ENCODE measurements at places on chromosomes 6 and 20.
A peak's percentile ranks its signal among the peaks of the same experiment; 100 is the strongest.

DNA sequence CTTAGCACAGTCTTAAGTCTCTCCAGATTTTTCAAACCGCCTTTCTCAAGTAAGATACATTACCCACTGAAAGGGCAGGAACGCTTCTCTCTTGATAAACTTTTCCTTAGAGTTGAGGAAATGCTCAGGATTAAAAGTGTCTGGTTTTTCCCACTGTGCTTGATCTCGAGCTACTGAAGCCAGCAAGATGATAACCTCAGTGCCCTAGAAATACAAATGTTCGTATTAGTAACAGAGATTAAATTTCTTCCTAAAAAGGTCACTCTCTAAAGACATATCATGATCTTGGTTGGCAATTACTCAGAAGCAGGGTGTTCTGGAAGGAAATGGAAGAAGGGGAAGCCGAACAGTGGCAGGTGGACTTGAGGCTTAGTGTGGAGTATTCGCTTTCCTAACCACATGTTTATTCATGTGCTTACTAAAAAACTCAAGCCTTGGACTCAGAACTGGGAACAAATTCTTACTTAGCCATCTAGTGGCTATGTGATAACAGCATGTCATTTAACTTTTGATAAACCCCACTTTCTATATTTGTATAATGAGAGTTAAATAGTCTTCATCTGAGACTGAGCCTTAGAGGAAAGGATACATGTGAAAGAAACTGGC, 20.1 kb downstream of the C6orf141 start:
- DNase-seq: no peak

GRCh38 chr20:63121749-63122405, 94.1 kb downstream of the YTHDF1 start:
- no peak for DNase-seq

GRCh38 chr6:169406034-169406433, 152.4 kb upstream of the THBS2 start:
- no peak for DNase-seq

DNA sequence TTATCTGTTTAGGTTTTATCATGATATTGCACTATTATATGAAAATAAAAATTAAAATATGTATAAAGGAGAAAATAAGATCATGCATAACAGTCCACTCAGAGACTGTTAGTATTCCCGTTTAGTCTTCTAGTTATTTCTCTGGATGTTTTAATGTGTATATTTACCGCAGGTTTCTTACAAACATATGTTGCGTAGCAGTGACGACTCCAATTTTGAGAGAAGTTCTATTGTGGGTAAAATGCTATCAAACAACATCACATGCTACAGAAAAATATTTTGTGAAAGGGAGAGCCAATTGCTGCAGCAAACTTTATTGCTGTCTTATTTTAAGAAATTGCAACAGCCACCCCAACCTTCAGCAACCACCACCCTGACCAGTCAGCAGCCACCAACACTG, 72.4 kb upstream of the NXT1 start:
- no peak for DNase-seq

DNA sequence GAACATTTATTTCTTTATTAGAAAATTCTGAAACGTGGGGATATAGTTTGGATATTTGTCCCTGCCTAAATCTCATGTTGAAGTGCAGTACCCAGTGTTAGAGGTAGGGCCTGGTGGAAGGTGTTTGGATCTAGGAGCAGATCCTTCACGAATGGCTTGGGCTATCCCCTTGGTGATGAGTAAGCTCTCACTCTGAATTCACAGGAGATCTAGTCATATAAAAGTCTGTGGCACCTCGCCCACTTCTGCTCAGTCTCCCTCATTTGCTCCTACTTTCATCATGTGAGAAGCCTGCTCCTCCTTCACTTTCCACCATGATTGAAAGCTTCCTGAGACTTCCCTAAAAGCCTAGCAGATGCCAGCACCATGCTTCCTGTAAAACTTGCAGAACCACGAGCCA, 96.8 kb upstream of the GJE1 start:
- DNase-seq: no peak

DNA sequence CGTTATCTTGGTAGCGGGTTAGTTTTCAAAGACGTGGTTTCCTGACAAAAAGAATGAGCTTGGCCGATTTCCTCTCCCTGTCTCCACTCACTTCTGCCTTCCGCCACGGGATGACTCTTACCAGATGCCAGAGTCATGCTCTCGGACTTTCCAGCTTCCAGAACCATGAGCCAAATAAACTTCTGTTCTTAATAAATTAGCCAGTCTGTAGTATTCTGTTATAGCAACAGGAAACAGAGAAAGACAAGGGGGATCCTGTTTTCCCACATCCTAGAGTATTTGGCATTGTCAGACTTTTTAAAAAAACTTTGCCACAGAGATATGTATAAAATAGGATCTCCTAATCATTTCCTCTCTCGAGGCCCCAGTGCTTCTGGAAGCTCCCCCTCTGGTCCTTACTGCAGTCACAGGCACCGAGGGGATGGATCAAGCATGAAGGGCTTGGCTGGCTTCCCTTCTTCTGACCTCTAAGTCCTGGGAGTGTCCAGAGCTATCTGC, 84.9 kb upstream of the NAA20 start:
- DNase-seq: peak; percentile 50

DNA sequence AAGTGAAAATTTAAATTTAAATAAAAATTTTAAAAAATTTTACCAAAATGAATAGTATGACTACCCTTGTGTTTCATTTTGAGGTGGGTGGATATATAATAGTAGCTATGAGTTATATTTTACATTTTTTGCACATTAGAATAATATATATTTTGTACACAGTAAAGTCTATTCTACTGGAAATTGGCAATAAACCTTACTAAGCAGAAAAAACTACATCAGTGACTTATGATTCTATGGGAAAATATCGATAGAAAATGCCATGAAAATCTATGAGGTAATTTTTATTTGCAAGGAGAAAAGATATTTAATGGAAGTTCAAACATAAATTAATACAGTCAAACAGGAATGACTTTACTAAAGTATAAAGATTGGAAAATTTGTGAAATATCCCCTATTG, 2.8 kb upstream of the TSPYL4 start:
- no peak for DNase-seq

GRCh38 chr20:44761423-44761822, 15.8 kb downstream of the KCNK15 start:
- no peak for DNase-seq

DNA sequence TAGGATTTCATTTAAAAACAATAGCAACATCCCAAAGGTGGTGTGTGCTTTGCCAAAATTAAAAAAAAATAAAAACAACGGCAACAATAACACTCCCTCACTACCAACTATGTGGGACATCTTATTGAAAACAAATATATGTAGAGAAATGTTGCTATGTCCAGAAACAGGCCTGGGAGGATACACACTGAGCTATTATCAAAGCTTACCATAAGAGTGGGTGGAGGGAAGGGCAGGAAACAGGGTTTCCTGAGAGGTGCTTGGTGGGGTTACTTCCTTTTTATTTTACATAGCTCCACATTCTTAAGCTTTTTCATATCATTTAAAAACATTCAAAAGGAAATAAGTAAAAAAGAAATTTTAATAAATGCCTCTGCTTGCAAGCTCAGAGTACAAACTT, 150.0 kb upstream of the RIPOR2 start:
- no peak for DNase-seq

GRCh38 chr20:55353206-55353605, 652.1 kb downstream of the CBLN4 start:
- no peak for DNase-seq

- DNase-seq: no peak
Observed at GRCh38 chr20:51412951-51413481, 129.5 kb downstream of the NFATC2 start.

DNA sequence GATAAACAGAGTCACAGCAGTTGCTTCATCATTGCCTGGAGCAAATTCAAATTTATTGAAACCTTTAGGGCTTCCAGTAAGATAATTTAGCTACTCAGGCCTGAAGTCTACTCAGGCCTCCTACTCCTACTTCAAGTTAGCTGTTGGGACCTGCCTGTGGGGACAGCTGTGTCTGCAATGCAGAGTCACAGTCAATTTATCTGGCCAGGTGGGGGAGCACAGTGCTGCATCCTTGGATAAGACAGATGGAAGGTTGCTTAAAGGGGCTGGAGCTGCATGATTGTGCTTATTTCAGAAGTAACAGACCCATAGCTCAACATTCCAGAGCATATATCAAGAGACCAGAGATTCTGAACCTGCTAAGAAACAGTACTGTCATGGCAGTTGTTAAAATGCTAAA, 932.1 kb downstream of the QKI start:
- DNase-seq: no peak
